ENCODE measurements at places on chromosomes 4 and X.

- no peak for DNase-seq
These were observed 67.4 kb upstream of the WDR1 start for GRCh38 chr4:10184041-10184440.

GRCh38 chr4:115770046-115770543 is 656.7 kb upstream of the NDST4 start:
- no peak for DNase-seq

DNA sequence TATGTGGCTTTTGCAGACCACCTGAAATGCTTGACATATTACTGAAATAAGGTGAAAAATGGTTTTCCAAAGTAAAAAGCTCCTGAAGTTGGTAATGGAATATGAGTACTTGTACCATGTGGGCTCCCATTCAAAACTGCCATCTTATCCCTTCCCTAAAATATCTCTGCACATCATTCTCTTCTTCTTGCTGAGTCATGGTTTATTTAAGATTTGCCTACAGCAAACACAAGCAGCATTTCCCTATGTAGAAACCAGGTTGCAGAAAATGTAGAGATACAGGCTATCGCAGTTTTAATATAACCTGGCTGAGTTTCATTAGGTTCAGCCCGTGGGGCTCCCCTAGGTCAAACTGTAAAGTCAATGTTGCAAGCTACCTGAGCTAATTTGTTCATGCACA is 270.1 kb downstream of the NLGN4X start:
- DNase-seq: no peak

DNA sequence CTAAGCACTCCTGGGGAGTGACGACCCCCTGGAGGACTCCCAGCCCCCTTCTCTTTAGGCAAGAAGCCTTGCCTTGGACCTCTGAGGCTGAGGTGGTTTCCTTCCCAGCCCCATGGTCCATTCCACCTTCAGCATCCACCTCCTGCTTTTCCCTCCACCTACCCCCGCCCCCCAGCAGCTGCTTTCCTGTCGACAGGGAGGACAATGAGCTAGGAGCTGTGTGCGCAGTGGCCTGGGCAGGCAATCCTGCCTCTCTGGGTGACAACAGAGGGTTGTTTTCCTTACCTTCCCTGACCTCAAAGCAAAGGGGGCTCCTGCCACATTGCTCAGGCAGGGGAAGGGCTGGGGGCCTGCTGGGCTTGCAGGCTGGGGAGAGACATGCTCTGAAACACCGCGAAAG is 123.5 kb downstream of the BCOR start:
- no peak for DNase-seq

DNA sequence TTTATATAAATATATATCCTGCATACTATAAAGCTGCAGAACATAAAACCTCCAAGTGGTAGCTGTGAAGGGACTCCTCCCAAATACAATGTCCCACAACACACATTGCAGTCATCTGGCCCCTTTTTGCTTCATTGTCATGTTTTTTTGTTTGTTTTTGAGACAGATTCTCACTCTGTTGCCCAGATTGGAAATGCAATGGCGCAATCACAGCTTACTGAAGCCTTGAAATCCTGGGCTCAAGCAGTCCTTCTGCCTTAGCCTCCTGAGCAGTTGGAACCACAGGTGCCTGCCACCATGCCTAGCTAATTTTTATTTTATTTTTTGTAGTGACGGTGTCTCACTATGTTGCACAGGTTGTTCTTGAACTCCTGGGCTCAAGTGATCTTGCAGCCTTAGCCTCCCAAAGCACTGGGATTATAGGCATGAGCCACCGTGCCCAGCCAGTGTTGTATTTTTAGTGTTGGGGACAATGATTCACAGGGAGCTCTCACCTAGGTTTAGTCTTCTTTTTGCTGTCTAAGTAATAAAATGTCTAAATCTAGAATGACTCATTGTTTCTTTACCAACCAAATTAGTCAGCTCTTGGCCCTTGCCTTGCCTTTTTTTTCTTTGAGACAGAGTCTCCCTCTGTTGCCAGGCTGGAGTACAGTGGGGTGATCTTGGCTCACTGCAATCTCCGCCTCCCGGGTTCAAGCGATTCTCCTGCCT is 24.0 kb upstream of the XIAP start:
- DNase-seq: no peak

DNA sequence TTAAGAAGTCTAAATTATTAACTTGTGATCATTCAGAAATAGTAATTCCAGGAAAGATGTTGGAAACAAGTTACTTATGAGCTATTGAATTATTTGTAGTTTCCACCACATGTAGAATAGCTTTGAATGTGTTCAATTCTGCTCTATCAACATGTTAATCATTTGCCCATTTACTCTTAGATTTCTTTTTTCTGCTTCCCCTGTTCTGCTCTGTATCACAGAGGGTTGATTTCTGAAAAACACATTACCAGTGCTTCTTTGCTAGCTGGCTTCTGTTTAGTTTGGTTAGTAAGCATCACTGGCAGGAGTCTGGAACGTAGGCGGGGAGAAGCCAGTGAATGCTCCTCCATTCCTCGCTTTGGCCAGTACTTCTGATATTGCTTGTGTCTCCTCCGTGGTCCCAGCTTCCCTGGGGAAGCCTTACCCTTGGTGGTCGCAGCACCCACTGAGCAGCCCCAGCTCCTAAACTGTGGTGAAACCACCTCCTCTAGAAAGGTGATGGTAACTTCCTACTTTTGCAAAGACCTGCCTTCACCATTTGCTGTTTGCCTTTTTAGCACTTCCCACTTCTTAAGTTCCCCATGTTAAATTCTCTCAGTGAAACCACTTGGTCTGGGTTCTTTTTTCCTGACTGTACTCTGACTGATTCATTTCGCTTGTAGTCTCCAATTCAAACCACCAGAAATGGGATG is 40.3 kb upstream of the GALNT7 start:
- no peak for DNase-seq

GRCh38 chr4:89483833-89484232 is 176.2 kb upstream of the GPRIN3 start:
- DNase-seq: no peak

DNA sequence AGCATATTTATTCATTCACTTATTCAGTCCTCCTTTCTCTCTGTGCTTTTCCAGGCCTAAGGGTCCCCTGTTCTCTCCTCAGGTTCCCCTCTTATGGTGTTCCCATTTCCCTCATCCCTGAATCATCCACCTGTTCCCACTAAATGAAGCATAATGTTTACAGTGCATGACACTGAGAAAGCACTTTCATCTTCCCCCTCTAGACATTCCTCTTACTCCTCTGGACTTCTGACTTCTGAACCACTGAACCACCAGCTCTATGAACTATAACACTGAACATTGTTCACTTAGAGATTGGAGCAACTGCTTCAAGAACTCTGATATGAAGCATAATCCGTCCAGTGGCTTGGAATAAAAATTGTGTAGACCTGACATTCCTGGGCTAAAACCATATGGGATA is 59.5 kb downstream of the CD38 start:
- DNase-seq: no peak

DNA sequence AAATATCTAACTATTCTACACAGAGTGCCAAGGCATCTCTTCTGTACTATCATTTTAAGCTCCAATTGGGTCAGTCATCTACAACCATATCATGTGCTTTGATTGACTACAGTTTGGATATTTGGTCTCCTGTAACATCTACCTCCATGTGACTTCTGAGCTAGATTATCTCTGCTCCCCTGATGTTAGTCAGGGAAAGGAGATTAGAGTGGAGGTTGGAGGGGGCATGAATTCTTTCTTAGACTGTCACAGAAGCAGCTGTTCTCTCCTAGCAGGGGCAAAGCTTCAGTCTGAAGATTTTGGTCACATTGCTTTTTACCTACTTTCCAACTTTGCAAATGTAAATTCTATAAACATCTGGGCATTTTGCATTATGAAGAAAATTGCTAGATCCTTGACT is 62.6 kb upstream of the C4orf54 start:
- no peak for DNase-seq

DNA sequence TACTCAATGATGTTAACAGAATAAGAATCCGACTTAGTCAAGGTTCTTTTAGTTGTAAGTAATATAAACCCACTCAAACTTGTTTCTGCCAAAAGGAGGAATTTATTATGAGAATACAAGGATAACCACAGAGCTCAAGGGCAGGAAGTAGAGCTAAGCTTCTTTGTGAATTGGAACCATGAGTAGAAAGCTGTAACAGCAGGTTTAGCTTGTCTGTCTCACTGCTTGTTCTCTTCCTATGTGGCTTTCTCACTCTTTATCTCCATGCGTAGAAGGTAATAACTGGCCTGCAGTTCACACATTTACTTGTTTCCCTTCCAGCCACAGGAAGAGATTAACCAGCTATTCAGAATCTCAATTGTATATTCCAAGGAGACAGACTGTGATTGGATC is 378.3 kb downstream of the PPP1R2C start:
- DNase-seq: no peak

GRCh38 chr4:25969374-25970155 is 55.5 kb downstream of the SMIM20 start:
- no peak for DNase-seq

DNA sequence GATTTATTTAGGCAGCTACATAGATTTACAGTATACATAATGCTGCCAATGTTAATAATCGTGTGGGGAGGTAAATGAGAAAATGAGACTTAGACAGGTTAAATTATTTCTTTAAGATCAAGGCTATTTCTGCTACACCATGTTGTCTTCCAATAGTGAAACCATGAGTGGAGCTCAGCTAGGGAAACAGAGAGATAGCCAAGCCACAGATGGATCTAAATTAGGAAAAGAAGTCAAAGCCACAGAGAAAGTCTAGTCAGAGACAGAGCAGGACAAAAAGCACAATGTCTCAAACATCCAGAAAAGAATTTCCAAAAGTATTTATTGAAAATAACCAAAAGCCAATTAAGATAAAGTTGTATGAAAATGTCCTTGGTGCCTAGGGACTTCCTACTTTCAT is 867.2 kb upstream of the GRID2 start:
- no peak for DNase-seq

DNA sequence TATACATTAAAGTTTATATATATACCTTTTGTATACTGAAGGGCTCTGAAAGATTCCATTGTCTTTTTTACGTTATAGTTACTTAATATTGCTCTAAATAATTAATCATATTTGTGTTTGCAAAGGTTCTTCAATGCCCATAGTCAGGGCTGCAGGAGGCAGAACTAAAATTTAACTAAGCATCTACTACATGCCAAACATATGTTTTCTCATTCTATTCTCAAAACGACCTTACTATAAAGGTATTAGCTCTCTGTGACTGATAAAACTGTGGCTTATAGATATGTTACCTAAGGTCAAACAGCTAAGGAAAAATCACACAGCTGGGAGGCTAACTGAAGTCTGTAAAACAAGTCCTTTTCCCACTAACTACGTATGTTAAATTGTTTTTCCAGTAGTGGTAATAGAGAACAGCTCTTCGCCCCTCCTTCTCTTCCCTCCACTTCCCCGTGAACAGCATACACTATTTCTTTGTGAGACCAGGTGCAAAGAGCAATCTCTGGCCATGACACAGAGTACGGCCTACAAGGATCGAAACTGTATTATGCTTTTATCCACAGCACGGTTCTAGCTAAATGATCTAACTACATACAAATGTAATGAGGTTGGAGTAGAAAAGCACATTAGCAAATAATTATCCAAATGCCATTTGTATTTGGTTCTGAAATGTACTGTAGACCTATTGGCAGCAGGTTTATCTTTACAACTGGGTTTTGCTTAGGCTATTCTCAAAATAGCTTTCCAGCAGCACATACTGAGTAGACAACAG is 1.7 kb downstream of the CNOT6L start:
- no peak for DNase-seq

DNA sequence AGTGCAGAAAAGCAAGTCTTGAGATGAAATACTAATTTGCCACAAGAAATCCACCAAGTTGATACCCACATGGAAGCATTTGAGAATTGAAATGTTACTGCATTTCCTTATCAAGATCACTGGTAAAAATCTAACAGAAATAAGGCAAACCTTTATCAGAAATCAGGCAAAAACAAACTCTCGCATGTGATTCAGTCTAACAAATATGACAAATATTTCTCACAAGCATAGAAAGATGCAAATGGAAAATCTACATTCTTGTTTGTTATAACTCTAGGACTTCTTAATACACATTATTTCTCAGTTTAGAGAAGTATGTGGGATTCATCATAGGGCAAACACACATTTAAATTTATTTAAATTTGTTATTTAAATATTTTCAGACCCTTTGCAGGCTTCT is 52.9 kb downstream of the TXK start:
- DNase-seq: no peak

DNA sequence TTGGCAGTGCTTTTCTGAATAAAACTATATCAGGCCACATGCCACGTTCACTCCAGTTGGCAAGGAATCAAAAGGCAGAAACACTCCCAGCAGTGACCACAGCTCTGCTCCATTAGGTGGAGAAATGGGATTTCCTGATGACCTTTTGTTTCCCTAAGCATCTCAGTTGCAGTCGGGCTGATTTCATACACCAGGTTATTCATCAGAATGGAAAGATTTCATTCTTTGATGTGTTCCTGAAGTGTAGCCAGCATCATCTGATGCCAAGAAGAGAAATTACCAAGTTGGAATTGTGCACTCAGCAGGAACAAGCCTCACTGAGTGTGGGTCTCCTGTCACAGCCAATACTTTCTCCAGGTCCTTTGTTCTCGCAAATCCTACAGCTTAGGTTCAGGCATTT is 193.7 kb downstream of the SPATA18 start:
- DNase-seq: no peak

GRCh38 chr4:122100508-122100907 is 51.6 kb upstream of the BLTP1 start:
- no peak for DNase-seq

GRCh38 chr4:8310306-8310705 is 40.8 kb downstream of the HTRA3 start:
- DNase-seq: no peak

GRCh38 chr4:42216664-42217063 is 64.2 kb upstream of the BEND4 start:
- DNase-seq: no peak

- DNase-seq: no peak
These were observed 236.4 kb upstream of the MID1 start for GRCh38 chrX:10856797-10857196.

DNA sequence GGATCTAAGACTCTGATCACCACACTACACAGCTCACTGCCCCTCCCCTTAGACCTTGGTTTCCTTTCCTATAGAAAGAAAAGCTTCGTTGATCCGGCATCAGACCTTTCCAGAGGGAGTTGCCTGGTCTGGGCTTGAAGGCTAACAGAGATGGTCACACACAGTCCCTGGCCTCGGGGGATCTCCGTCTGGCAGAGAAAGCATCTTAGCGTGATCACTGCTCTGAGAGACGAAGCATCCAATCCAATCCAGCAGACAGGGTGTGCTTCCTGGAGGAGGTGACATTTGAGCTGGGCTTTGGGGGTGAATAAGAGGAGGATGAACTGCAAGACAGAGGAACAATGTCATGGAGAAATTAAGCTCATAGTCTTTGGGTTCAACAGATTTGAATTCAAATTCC is 49.5 kb downstream of the HTRA3 start:
- DNase-seq: no peak

GRCh38 chr4:78660559-78660958 is 109.0 kb downstream of the ANXA3 start:
- DNase-seq: no peak

DNA sequence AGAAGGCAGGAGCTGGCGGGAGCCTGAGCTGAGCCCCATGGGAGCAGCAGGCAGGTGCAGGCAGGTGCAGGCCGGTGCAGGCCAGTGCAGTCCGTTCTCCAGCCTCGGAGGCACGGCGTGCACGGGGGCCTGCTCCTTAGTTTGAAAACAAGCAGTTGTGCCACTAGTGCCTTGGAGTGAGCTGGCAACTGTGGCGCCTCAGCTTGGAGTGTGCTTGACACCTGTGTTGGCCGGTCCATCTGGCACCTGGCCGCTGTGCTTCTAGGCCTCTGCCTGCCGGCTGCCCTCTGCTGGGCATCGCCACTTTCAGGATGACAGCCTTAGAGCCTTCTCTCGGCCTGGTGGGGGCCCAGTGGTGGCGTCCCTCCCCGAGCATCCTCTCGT is 47.9 kb downstream of the RGS12 start:
- DNase-seq: peak; percentile 79

All from right cardiac atrium (tissue), 5 donors.